ENCODE measurements at places on chromosomes 4 and X.

- no peak for DNase-seq
Observed at GRCh38 chr4:7287274-7287917, 95.1 kb downstream of the SORCS2 start.

- no peak for DNase-seq
Observed at GRCh38 chrX:108439961-108440696, 491 bp downstream of the COL4A5 start.

GRCh38 chrX:41118156-41118555 lies 32.9 kb downstream of the USP9X start:
- no peak for DNase-seq

DNA sequence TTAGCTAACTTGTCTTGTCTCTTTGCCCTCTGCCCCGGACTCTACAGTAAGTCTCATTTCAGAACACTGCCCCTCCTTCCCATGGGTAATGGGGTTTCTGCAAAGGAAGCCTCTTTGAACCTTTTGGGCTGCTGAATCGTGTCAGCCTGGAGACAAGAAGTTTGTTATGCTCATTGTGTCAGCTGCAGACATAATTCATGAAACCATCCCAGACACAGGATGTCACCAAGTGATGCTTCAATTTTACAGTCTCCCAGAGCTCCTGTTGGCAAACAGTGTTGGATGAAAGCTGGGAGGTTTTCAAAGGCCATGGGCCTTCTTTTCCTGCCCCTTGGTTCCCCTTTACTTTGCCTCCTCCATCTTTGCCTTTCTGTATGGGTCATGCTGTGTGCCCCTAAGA lies 223.1 kb upstream of the TAPT1 start:
- DNase-seq = no peak

DNA sequence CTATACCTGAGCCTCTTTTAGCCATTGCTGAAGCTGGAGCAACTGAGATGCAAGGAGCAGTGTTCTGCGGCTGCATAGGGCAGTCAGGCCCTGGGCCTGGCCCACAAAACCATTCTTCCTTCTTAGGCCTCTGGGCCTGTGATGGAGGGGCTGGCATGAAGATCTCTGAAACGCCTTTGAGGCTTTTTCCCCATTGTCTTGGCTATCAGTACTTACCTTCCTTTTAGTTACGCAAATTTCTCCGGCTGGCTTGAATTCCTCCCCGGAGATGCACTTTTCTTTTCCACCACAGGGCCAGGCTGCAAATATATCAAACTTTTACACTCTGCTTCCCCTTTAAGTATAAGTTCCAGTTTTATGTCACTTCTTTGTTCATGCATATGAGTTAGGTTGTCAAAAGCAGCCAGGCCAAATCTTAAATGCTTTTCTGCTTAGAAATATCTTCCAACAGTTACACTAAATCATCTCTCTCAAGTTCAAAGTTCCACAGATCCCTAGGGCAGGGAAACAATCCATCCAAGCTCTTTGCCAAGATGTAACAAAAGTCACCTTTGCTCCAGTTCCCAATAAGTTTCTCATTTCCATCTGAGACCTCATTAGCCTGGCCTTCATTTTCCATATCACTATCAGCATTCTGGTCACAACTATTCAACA lies 194.4 kb upstream of the PCDH7 start:
- DNase-seq = no peak

DNA sequence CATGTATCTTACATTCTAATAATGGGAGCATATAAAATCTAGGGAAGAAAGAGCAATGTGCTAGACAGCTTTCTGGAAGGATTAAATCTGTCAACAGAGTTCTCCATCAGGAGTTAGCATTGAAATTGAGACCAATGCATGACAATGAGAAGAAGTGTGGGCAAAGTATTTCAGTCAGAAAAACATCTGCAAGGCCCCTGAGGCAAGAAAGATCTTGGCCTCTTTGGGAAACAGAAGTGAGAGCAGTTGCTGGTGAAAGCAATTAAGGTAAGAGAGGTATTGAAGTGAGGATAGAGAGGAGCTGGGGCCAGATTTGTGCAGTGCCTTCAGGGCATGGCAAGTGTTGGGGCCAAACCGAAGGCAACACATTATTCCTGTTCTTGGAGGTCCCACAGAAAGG lies 999.1 kb downstream of the STPG2 start:
- no peak for DNase-seq

GRCh38 chr4:52910115-52910514 lies 48.0 kb downstream of the RASL11B start:
- DNase-seq = no peak

DNA sequence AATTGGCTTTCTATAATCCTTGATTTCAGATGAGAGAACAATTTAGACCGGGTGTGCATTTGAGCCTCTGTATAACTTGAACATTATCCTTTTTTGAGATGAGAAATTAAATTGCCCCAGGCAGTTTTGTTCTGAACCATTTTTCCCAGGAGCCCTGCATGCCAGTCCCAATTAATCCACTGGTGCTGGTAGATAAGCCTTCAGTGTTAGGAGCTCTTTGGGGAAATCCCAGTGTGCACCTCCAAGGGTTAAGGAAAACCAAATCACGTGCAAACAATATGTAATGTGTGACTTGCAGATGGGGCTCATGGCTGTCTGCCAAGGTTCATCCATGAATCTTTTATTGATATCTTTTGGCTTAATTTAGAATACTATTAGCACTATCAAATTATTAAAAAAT lies 43.2 kb downstream of the KIT start:
- no peak for DNase-seq

DNA sequence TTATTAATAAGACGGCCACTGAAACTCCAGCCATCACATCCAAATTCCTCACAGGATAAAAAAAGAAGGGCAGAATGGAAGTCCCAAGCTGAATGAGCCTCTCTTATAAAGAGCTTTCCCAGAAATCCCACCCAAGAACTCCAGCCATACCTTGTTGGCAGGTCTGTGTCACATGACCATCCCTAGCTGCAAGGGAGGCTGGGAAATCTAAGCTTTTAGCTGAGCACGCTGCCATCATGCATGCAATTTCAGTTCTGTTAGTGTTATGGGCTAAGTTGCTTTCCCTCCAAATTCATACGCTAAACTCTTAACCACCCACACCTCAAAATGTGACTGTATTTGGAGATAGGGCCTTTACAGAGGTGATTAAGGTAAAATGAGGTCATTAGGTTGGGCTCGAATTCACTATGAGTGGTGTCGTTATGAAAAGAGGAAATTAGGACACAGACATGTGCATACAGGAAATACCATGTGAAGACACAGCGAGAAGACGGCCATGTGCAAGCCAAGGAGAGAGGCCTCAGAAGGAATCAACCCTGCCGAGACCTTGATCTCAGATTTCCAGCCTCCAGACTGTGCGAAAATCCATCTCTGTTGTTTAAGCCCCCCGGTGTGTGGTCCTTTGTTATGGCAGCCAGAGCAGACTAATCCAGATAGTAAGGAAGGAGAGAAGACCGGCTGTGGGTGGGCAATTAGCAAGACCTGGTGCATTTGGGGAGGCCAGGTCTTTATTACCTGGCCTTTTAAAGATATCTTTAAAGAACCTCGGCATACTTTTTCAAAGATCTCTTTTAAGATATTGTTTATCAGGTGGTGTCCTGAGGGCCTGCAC lies 317.6 kb downstream of the BCOR start:
- DNase-seq = no peak

- no peak for DNase-seq
Observed at GRCh38 chr4:83850435-83850834, 314.5 kb downstream of the GPAT3 start.

DNA sequence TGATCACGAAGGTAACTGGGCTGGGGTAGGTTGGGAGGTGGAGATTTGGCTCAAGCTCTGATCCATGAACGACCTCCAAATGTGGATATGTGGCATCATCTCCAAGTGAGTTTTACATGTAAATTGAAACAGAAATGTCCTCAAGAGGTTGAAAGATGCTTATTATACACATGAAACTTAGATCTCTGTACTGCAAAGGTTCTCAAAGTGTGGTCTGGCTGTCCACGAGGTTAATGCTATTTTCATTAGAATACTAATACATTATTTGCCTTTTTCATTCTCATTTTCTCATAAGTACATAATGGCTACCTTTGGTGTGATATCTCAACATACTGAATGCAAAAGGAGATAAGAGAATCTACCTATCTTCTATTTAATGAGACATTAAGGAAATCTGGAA lies 198.2 kb downstream of the RASL11B start:
- DNase-seq = no peak

GRCh38 chr4:102501447-102501696 lies 213 bp downstream of the NFKB1 start:
- no peak for DNase-seq

GRCh38 chrX:17602245-17602644 lies 135.0 kb upstream of the SCML1 start:
- no peak for DNase-seq

DNA sequence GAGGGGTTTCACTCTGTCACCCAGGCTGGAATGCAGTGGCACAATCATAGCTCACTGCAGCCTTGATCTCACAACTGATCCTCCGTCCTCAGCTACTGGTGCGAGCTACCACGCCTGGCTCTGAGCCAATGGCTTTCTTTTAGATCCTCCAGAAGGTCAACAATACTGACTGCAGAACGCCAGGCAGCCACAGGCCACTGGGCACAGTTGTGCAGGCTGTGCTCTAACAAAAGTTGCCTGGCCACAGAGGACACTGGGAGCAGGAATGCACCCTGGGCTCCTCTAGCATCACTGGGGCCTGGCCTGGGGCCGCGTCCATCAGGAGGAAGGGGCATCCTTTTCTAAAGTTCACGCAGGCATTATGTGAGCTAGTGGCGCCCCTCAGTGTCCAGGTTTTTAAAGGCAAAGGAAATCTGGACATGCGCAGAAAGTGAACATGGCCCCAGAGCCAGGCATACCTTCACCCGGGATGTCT lies 14.9 kb upstream of the PORCN start:
- no peak for DNase-seq

DNA sequence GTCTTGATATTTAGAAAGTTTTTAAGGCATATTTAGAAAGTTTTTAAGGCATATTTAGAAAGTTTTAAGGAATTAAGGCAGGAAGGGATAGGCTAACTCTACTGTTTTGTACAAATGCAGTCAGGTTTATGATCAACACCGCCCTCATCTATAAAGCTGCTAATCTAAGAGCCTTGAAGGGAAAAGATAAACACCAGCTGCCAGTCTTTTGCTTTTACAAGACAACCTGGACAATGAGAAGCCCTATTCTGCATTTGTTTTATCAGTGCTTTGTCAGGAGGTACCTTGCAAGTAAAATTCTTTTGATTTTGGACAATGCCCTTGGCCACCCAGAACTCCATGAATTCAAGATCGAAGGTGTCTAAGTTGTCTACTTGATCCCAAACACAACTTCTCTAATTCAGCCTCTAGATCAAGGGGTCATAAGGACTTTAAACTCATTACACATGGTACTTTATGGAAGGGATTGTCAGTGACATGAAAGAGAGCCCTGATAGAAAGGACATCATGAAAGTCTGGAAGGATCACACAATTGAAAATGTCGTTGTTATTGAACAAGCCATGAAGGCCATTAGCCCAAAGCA lies 39.8 kb downstream of the IL15 start:
- DNase-seq = no peak

- DNase-seq = no peak
Observed at GRCh38 chr4:128825226-128825625, 15.7 kb downstream of the JADE1 start.

DNA sequence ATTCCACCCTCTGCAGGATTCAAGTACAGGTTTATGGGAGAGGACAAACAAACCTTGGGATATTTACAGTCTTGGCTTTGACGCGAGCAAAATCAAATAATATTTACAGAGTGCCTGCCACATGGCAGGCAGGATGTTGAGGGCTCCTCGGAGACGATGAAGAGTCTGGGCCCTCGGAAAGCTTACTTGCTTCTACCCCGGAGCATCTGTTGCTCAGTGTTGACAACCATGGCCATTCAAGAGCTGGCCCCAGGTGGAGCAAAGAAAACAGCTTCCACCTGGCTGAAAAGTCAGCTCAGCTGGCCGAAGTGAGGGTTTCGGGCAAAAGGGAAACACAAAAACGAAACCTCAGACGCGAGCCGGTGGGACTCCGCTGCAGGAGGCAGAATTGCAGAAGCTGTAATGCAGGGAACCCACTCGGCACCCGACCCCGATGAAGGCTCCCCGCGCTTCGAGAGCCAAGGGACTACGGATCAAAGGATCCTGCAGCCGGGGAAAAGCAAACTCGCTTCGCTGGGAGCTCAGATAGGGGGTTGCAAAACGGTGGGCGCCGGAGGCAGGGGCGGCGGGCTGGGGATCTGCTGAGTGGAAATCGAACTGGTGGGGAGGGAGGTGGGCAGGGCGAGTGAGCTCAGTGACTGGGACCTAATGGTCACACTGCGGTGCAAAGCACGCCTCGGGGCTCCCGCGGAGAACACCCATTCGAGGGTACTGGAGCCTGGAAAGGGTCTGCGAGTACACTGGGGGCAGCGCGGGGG lies 805 bp downstream of the ATP8A1 start:
- DNase-seq = peak; percentile 14

- no peak for DNase-seq
Observed at GRCh38 chr4:73343432-73343831, 60.7 kb upstream of the ALB start.

DNA sequence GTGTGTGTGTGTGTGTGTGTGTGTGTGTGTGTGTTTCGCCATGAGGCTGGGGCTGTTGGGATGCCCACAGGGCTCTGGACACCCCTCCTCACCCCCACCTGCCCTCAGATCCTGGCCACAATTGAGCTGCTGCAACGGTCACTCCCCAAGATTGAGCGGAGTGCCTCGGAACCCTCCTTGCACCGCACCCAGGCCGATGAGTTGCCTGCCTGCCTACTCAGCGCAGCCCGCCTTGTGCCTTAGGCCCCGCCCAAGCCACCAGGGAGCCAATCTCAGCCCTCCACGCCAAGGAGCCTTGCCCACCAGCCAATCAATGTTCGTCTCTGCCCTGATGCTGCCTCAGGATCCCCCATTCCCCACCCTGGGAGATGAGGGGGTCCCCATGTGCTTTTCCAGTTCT lies 10.2 kb downstream of the ARAF start:
- no peak for DNase-seq

GRCh38 chrX:56759736-56760409 lies 30.8 kb downstream of the NBDY start:
- DNase-seq = no peak

DNA sequence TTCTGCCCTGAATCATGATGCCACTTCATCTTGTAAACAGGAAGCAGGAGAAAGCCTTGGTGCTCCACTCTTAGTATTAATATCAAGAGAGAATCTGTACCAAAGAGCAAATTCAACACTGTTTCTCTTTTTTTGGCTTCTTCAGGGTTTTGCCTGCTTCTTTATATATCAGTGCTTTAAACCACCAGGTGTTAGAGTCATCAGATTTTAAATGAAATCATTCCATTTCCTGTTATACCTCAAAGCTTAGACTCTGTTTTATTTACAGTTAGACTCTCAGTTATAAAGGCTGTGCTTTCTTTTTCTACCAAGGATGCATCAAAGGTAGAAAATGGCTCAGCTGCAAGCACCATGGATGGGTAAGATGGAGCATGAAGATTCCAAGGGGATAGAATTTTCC lies 350.9 kb downstream of the CAMK2D start:
- no peak for DNase-seq

- no peak for DNase-seq
Observed at GRCh38 chr4:59127743-59128142, 2017.6 kb upstream of the IGFBP7 start.

DNA sequence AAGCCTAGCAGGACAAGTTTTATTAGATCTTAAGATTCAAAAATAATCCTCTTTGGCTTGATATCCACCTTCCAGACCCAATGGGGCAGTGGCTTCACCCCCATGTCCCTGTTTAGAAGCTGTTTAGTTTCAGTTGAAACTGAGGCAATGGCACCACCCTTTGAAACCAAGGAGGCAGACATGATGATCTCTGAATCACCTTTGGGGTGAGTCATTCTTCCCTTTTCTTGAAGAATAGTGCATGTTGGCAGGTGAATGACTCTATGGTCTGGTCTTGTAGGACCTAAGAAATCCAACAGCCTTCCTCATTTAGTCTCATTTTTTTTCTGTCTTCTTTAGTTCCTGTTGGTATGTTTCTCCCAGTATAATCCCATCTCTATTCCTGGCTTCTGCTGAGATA lies 29.5 kb upstream of the BMP15 start:
- DNase-seq = no peak
